Hippocampal formation (tissue), 2 donors: ENCODE measurements at places on chromosomes 2 and 18.

- DNase-seq = peak; percentile 42
Observed at GRCh38 chr2:219571311-219572236, at the start of gene OBSL1. OBSL1 (minus strand) TSS chr2:219571539; CDS start chr2:219571232, 307 bp downstream.

- DNase-seq = no peak
Observed at GRCh38 chr2:172928756-172929155, 146.9 kb upstream of the MAP3K20 start.

DNA sequence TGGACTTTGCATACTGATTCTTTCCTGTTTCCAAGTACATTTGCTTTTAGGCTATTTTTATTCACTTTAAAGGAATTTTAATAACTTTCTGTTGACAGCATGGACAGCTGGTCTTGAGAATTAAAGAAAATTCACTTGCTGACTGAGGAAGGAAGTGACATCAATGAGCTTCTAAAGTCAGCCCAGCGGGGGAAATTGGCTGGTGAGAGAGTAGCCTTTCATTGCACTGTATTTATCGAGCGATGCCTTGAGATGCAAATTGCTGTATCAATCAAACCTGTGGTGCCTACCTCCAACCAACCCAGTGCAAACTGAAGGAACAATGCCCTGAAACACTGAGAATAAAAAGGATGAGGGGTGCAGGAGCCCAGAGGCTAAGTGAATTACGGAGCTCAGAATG is 91.4 kb upstream of the AQP4 start:
- DNase-seq = no peak

DNA sequence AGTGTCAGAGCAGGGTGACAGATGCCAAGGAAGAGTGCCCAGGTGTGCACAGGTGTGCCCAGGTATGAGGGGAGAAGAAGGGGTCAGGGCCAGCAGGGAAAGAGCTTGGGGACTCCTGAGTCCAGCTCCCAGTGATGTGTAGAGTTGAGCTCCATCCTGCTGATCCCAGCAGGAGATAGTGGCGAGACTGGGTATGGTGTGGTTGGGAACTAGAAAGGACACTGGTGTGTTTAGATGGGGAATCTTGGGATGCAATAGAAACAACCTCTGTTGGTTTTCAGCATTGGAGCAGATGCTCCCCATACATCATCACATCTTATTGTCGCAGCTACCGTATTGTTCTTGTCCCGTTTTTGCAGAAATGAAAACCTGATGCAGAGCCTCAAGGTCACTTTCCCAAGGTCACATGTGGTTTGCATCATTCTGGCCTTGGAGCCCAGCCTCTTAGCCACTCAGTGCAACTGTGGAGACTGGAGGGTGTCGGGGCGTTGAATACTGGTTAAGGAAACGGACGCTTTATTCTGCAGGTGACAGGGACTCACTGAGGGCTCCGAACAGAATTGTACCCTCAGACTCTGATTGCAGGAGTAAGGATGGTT is 166.7 kb downstream of the AGAP1 start:
- no peak for DNase-seq

DNA sequence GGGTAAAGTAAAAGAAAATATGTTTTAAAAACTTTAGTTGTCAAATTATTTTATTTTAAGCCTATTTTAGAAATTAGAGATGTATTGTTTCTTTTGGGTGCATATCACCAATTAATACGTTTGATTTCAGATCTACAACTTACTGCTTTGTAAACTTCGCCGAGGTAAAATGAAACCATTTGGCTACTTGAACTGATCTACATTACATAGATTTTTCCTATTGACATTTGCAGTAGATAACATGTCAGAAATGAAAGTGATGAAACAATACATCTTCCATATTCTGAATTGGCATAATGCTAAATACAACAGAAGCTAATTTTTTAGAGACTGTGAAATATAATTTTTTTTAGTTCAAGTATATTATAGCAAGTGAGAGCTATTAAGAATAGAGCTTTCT is 39.5 kb downstream of the GLS start:
- no peak for DNase-seq

DNA sequence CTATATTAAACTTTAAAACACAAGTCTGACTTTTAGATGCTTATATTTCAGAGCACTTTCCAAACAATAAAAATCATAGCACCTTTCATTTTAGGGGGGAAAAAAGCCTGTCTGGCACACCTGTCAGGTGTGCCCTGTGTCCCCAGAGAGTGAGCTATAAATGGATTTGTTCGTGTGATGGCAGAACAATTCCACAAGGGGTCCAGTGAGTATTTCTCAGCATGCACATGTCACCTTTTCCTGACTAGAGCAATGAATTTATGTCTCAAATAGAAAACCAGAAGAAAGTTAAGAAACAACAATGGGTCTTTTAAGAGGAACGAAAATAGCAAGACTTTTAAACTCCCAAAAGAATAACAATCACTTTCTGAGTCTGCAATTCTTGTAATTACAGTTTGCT is 55.9 kb downstream of the ACVR1C start:
- DNase-seq = no peak

DNA sequence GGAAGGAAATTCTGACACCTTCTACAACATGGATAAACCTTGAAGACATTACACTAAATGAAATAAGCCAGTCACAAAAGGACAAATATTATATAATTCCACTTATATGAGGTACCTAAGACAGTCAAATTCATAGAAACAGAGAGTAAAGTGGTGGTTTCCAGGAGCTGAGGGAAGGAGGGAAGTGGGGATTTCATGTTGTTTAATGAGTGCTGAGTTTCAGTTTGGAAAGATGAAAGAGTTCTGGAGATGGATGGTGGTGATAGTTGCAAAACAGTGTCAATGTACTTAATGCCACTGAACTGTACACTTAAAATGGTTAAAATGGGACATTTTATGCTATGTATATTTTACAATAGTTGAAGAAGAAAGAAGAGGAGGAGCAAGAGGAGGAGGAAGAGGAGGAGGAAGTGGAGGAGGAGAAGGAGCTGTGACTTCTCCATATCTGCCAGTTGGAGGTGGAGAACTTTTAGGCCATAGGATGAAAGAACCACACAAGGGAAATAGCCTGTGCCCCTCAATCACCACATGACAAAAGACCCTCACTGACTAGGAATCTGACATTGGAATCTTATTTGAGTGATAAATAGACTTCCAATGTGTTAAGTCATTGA is 55.3 kb upstream of the LGALSL start:
- no peak for DNase-seq

DNA sequence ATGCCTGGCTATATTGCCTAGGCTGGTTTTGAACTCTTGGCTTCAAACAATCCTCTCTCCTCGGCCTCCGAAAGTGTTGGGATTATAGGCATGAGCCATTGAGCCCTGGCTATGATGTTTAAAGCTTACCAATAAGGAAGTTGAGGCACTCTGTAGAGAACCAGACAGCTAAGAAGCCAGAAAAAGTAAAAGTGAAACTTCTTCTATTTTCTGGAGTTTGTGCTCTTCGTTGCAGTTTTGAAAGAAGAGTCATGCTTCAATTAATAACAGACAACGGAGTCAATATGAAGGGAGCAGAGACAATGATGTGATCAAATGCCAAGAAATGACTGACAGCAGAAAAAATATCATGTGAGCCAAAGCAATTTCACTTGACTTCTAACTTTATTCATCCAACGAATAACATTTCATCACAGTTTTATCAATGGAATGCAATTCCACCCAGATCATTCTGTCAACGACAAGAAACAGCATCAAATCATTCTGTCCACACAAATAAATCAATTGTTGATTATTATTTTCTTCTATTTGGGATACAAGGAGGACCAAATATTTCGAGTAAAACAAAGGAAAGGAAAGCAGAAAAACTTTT is 175.5 kb upstream of the CELF4 start:
- DNase-seq = no peak

- DNase-seq = no peak
Observed at GRCh38 chr2:210230518-210230917, 5.3 kb upstream of the ACADL start.

DNA sequence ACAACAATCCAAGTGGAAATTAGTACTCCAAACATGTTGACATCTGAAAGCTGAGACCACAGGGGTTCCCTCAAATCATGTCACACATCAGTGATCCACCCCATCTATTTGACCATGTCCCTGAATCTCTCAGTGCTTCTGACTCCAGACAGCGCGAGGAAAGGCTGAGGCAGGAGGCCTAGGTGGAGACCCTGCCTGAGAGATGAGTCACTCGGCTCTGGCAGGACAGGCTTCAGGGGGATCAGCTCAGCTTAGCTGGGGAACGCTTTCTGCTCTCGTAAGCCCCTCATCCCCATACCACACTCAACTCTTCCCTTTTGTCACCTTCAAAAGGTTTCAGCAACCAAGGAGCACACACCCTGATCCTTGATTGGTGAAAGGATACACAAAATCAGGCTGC is 5.8 kb upstream of the FAM228A start:
- DNase-seq = no peak

GRCh38 chr2:38600242-38600891 is 2.4 kb downstream of the HNRNPLL start:
- DNase-seq = no peak

DNA sequence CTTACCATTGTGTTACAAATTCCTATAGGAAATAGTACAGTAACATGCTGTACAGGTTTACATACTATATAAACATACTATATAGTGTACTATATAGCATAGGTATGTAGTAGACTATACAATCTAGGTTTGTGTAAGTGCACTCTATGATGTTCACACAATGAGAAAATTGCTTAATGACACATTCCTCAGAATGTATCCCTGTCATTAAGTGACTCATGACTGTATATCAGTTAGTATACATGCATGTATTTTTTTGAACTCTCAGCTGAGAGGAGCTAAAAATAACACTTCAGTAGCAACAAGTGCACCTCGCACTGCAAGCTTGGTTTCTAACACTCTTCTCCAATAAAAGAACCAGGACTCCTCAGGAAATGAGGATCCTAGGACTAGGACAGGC is 19.5 kb upstream of the ASXL3 start:
- DNase-seq = no peak

- no peak for DNase-seq
Observed at GRCh38 chr2:26847307-26847654, 651 bp upstream of the DPYSL5 start.

GRCh38 chr18:13124411-13124810 is 94.1 kb upstream of the LDLRAD4 start:
- DNase-seq = no peak

DNA sequence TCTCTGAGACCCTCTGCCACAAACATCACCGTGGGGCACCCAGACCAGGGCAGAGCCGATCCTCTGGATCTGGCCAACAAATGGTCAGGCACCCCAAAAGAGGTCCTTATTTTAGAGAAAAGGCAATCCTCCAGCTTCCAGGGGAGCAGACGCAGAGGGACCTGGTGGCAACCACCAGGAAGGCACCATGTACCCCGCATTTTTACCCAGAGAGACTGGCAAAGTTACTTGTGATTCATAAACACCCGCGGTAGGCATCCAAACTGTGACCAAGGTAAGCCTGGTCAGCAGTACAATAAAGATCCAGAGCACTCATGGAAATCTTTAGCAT is 10.5 kb downstream of the LIMS2 start:
- no peak for DNase-seq

- DNase-seq = no peak
Observed at GRCh38 chr18:11324510-11324909, 175.1 kb upstream of the PIEZO2 start.

DNA sequence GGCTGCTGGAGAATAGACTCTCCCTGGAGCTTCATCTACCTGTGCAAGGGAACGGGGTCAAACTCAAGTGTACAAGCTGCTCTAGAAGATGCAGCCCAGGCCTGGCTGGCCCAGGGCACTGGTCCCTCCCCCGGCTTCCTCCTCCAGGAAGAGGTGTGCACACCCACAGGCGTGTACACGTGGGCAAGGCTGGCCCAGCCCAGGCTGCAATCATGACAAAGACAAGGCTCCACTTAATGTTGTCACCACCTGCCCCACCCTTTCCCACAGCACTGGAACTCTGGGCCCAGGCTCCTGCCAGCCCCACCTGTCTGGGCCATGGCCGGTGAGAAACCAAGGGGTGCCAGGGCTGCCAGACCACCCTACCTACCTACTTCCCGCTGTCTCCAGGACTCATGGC is 29.6 kb upstream of the ALPP start:
- no peak for DNase-seq

DNA sequence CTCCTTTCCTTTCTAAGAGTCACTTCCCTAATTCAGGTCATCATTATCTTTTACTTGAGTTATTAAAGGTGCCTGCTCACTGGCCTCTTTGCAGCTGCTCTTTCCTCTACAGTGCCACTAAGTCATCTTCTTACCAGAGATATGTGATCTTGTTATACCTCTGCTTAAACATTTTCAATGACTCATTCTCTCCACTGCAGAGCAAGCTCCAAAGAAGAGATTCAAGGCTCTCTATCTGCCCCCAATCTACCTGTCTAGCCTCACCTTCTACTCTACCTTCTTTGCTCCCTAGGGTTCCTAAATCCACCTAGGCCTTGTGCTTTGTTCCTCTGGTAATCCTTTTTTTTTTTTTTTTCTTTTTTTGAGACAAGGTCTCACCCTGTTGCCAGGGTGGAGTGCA is 3.1 kb downstream of the ARHGEF33 start:
- DNase-seq = no peak

DNA sequence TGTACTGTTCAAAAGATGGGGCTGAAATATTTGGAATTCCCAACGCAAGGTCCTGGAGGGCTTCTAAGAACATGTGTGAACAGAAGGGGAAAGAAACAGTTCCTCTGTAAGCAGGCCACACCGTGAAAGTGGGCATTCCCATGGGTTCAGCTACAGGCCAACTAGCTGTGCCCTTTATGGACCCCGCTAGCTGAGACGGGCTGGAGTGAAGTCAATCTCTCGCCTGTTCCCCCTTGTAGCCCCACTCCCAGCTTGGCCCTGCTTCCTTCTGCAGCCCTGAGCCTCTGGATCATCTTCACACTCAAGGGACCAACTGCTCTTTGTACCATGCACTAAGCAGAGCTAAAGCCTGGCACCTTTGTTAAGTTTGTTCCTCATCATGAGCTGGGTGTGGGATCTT is 55.4 kb downstream of the POLR1A start:
- no peak for DNase-seq

DNA sequence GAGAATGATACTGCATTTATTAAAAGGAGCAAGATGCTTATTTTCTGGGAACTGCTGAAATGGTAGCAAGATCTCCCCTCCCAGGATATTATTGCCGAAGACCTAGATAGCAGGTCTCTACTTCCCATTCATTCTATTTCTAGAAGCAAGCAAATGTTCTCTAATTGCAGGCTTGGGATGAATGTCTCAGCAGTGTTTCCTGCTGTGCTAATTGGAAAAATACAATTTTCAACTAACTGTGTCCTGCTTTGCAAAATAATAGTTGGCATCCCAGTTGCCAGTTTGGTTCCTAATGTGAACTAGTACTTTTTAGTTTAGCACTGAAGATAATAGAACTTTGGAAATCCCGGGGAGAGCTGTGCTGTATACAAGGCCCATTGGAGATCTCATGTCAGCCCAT is 26.1 kb downstream of the SLC20A1 start:
- peak; percentile 11 for DNase-seq

DNA sequence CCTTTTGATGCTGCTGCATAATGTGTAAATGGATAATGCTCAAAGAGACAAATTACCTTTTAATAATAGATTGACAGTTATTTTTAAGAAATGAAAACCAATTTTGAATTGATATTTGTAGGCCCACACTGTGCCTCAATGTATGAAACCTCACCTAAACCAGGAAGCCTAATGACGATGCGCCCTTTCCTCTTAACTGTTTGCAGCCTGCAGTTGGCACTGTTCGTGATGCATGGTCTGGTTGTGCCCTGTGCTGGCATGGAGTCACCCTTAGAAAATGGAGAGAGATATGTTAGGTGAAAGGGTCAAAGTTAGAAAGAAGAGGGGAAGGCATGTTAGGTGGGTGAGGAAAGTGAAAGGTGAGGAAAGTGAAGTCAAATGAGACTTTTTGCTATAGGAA is 390.2 kb downstream of the PTPRM start:
- no peak for DNase-seq
